Cerebellum (tissue), 4 donors: ENCODE measurements at places on chromosomes 16 and 17. TPM values are rescaled to one million over a fixed set of nuclear protein-coding genes. Genes with fewer than 3 reads are reported as not detected.

- DNase-seq: no peak
Observed at GRCh38 chr17:36111068-36111490, 7.5 kb downstream of the CCL4 start.

The ZFPM1 gene
- total RNA-seq: 2.8 TPM

GRCh38 chr16:3295209-3295608 lies 10.0 kb downstream of the TIGD7 start:
- no peak for DNase-seq

The PRSS53 gene
- total RNA-seq: 5.0 TPM

- DNase-seq: no peak
Observed at GRCh38 chr17:78351449-78352006, 8.3 kb downstream of the SOCS3 start.

The C1QTNF8 gene
- total RNA-seq: not detected

- DNase-seq: no peak
Observed at GRCh38 chr17:67452681-67453554, 75.8 kb downstream of the PITPNC1 start.

DNA sequence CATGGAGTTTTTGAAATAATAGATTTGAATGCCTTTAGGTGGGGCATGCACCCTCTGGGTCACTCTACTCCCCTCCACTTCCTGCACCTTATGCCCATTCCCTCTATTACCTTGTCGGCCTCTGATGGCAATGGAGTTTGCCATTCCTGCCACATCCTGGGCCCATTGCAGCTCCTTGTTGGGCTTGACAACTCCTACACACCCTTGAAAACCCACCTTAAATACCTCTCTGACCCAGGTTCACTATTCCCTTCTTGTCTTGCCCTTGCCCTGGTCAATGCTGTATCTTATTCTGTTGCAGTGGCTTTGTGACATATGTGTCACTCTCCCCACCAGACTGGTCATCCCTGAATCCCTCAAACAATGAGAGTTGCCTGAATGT lies 2.4 kb downstream of the CCR7 start:
- DNase-seq: no peak

The ZNF232 gene
- total RNA-seq: 11.3 TPM

- no peak for DNase-seq
Observed at GRCh38 chr17:81239714-81240555, 817 bp downstream of the NDUFAF8 start.

DNA sequence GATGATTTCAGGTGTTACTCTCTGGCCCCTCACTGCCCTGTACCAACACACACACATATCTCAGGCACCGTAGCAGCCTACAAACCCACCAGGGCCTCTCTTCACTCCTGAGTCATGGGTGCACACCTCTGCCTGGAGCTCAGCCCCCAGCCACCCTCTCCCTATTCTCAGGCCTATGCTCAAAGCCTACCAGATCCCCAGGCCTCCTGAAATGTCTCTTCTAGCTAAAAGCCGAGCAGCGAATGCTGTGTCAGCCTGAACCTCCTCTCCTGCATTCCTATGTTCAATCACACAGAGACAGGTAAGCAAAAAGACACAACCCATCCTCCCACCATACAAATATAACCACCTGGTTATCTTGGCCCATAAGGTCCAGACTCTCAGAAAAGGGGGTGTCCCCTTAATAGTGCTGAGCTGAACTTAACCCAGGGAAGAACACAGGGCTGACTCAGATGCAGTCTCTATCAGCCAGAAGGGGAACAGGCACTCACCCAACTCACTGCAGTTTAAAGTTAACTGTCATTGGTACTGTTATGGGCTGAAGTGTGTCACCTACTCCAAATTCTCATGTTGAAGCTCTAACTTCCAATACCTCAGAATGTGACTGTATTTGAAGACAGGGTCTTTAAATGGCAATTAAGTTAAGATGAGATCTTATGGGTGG lies 62.0 kb upstream of the TEKT3 start:
- no peak for DNase-seq

GRCh38 chr17:15966879-15967248 lies 21.9 kb downstream of the ADORA2B start:
- DNase-seq: no peak

The MMP2 gene
- total RNA-seq: 25.4 TPM

DNA sequence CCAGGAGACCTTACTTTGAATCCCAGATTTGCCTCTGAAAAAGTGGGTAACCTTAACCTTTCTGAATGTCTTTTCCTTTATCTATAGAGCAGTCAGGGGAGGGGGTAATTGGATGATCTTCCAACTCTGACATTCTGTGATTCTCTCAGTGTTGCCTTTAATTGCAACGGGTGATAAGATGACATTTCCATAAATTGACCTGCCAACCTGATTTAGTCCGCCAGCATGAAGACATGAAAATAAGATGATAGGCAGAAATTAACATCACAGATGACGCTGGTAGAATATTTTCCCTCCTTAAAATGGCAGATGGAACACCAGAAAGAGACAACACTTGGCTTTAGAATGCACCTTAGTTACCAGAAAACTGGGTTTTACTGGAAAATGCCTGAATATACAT lies 72.6 kb downstream of the VAT1L start:
- no peak for DNase-seq

DNA sequence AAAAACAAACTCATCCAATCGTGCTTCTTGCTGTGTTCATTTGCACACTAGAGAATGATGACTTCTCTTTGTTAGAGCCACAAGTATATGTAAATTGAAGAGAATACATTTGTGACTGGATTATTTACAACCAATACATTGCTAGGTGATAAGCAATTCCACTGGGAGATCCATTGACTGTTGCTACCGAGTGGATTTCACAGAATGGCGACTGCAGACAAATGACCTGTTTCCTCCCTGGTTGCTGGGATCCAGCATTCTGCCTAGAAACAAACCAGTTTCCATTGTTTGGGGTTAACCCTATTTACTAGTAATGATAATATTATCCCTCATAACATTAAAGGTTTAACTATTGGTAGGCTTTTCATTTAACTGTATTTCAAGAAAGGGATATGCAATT lies 36.9 kb upstream of the CPHXL start:
- DNase-seq: no peak

GRCh38 chr16:57233944-57234706 lies 10.9 kb upstream of the ARL2BP start:
- DNase-seq: no peak

The CACNA1H gene
- total RNA-seq: 19.9 TPM

The CIBAR2 gene
- not detected for total RNA-seq

The CMTM1 gene
- 7.6 TPM for total RNA-seq

The CDH16 gene
- total RNA-seq: not detected

GRCh38 chr17:78144736-78145641 lies 1.2 kb upstream of the C17orf99 start:
- DNase-seq: no peak

- peak; percentile 47 for DNase-seq
Observed at GRCh38 chr17:78359997-78360370, at the start of gene SOCS3. Gene SOCS3, minus strand, starts transcription at chr17:78360077. Its CDS starts 982 bp downstream, at chr17:78359095.

GRCh38 chr17:35788477-35789368 lies 6.7 kb downstream of the MMP28 start:
- DNase-seq: no peak
